ENCODE measurements at places on chromosomes 11 and 22.
A peak's percentile ranks its signal among the peaks of the same experiment; 100 is the strongest.

- peak; percentile 32 for DNase-seq
Observed at GRCh38 chr11:94402355-94402754, 1.1 kb upstream of the GPR83 start.

GRCh38 chr22:38449776-38450175, 5.2 kb downstream of the KCNJ4 start:
- no peak for DNase-seq

- DNase-seq: no peak
Observed at GRCh38 chr11:112485280-112485679, 224.6 kb upstream of the PLET1 start.

DNA sequence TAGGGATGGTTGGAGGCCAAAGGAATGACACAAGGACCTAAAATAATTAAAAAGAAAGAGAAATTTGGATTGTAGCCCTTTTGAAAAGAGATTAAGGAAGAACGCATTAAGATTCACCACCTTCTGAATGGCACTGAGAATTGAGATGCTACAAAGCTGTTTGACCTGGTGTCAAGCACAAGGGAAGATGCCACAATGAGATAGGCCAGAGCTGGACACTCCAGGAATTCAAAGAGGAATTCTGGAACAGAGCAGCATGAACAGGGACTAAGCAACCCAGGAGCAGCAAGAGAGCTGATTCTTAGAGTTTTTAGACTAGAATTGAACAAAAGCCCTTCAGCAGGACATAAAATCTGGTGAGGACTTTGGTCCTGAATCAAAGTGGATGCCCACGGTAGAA, 11.6 kb upstream of the CECR2 start:
- DNase-seq: no peak

- DNase-seq: no peak
Observed at GRCh38 chr22:26485013-26485412, 1.3 kb downstream of the SRRD start.

DNA sequence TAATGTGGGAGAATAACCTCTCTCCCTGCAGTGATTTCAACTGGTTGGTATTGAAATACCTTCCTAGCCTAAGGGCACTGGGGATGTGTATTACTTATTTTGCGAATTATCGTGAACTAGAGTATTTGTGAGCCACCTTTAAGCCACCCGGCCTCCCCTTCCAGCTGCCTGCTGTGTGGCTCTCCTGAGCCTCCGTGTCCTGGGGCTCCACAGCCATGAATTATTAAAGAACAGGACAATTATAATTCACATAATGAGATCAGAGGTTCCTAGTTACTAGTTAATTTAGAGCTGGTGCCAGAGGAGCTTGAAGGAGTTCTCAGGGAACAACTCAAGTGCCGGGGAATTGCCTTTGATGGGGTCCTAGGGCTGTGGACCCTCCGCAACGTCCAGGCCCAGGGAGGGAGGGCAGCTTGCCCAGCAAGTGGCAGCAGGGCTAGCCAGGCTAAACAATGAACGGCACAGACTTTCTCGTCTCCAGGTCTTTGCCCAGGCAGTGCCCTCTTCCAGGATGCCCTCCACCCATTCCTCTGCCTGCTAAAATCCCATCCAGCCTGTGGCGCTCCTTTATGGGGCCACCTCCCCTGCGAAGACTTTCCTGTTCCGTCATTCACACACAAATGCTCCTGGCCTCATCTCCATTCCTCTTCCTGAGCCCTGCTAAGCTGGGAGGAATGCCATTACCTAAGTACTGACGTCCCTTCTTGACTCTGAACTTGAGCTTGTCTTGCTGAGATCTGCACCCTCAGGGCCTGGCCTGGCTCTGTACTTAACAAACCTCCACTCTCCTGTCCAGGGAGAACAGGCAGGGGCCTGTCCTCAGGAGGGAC, 91.5 kb downstream of the RTL6 start:
- no peak for DNase-seq

GRCh38 chr22:38345782-38346181, 28.5 kb upstream of the CSNK1E start:
- DNase-seq: no peak

DNA sequence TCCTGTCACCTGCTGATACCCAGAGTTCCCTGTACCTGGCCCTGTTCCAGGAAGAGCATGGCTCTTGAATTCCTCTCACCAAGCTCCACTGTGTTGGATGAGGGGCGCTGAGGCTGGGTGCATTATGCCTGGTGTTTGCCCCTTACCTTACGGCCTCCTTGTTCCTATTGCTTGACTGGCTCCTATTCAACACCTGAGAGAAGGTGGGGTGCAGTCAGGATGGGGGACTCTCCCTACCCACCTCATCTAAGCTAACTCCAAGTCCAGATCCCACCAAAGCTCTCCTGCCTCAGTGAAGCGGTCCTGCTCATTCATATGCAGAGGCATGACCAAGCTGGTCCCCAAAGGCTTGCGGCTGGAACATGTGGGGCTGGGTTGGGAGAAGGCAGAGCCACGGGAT, 35.8 kb upstream of the RIC3 start:
- DNase-seq: no peak

GRCh38 chr22:28710576-28711191, 30.9 kb downstream of the CHEK2 start:
- peak; percentile 89 for DNase-seq

DNA sequence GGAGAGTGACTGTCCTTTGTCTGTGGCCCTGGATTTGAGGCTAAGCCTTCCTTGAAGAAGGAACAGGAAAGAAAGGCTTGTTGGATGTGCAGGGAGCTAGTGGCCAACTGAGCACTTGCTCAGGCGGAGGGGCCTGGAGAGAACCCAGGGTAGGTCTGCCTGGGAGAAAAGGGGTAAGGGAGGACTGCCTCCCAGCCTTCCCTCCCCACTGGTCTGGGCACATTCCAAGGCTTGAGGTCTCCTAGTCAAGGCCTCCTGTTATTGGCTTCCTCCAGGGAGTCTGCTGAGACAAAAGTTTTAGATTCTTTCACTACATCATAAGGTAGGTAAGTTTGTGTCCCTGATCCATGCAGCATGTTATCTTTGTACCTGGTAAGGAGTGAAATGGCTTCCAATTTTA, 15.2 kb downstream of the KCNQ1OT1 start:
- DNase-seq: no peak

DNA sequence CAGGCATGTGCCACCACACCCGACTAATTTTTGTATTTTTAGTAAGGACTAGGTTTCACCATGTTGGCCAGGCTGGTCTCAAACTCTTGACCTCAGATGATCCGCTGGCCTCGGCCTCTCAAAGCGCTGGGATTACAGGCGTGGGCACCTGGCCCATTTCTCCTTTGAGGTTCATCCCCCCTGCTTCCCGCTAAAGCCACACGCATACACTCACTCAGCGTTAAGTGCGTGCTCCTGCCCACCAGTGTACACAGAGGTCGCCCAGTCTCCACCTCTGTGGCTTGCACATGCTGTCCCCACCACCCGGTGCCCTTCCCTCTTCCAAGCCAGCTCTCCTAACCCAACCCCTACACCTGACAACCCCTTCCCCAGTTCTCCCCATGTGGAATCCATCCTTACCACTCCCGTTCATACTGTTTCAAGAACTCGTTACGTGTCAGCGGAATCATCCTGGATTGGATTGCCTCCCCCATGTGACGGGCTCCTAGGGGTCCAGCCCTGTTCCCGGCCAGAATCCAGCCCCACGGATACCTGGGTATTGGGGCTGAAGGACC, 15.7 kb upstream of the CYTH4 start:
- DNase-seq: no peak

DNA sequence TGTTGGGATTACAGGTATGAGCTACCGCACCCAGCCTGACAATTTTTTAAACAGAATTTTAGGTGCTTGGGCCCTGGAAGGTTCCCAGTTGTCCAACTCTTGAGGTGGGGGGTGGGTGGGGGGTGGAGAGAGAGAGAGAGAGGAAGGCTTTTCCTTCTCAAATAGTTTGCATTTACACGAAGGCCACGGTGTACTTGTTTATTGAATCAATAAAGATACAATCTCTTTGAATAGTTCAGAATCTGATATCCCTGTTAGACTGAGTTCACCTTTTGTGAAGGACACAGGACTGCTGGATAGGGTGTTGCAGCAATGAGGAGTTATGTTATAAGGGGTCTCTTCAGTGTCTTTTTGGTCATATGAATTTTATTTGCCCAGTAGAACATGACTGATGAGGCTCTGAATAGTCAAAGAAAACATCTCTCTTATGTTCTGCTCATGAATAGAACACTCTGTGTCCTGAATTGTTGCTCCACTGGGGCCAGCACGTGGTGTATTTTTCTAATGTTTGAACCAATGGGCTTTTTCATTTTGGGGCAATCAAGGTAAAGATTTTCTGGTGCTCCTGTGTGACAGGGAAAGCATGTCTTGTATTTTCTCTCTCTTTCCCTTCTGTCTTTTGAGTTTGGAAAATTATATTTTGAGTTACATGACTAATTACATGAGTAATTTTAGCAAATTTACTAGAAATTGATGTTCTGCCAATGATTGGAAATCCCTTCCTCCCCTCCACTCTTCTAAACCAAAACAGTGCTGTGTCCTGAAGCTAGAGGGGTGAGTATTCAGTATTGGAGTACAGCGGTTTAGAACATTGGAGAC, 61.7 kb downstream of the PTPRJ start:
- DNase-seq: no peak

DNA sequence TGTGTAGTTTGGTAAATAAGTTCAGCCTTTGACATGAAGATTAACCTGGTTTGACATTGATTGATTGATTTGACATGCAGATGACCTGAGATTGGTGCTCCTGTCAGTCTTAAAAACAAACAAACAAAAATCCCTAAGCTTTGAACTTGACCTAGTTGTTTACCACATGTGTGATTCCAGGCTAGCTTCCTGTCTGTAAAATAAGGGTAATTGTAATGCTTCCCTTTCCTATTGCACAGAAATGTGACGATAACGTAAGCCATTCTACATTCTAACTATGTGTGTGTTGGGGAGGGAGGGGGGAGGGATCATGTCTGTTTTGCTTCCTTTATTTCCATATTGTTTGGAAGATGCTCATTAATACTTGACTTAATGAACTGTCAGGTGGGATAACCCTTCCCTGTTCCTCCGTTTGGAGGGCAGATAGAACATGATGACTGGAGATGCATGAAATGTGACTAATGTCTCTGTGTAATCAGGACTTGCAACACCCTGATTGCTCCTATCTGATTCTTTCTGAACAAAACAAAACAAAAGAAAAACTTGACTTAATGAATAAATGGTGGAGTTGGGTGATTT, 106.1 kb upstream of the CLMP start:
- no peak for DNase-seq

GRCh38 chr11:112884012-112884767, 77.0 kb upstream of the NCAM1 start:
- no peak for DNase-seq

DNA sequence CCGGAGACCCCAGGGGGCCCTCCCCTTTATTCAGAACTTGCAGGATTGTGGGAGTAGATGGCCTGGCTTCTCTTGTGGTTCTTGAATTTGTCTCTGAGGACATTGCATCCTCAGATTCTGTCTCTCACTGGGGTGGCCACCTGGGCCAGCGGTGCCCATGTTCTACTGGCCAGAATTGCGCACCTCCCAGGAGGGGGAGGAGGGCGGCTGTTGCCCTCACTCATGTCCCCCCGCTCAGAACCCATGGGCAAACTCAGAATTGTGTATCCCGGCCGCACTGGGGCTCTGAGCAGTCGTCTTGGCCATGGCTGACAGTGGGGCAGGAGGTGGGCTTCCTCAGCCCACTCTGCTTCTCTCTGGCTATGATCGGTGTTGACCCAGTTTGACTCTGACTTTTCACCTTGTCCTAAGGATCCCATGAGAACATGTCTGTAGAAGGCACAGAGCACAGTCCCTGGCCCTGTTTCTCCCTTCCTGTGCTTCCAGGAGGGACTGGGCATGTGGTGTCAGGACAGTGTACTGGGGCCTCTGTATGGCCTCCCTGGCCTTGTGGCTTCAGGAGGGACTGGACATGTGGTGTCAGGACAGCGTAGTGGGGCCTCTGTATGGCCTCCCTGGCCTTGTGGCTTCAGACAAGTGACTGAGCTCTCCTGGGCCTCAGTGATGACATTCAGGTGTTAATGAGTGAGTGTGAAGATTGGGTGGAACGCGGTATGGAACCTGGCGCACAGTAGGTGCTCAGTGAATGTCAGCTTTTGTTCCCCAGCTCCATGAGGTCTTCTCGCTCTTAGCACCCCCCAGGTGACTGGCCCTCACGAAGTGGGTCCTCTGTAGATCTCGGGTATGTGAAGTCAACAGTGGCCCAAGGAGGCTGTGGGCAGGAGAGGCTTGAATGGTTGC, 99.3 kb downstream of the TBC1D22A start:
- DNase-seq: no peak

Measured in fibroblast of skin of back (primary cell).